ENCODE measurements at places on chromosomes 1 and 21.

GRCh38 chr1:167221738-167222610, 1.3 kb downstream of the POU2F1 start:
- DNase-seq, result peak; percentile 90

- DNase-seq, result no peak
These were observed 246.1 kb downstream of the FMN2 start for GRCh38 chr1:240337781-240338180.

DNA sequence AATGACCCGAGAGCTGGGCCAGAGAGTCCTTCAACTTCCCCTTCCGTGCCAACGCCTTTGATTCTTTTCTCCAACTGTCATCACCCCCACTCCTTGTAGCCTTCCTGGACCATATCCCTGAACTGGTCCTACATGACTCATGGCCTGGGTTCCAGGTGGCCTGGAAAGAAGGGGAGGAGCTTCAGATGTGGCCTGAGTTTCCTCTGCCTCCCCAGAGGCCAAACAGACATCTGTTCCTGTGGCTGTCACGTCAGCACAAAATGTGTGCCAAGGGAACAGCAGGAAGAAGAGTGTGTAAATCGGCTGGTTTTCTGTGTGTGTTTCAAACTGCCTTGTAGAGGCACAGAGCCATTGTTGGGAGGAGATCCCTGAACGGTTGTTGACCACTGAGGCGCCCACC, 24.9 kb upstream of the KIRREL1 start:
- no peak for DNase-seq

- DNase-seq, result no peak
These were observed 201.0 kb downstream of the NRIP1 start for GRCh38 chr21:14863745-14864210.

GRCh38 chr1:89483010-89483756, 41.4 kb upstream of the LRRC8B start:
- peak; percentile 69 for DNase-seq

GRCh38 chr1:81733480-81733879, 67.3 kb upstream of the ADGRL2 start:
- DNase-seq, result no peak

- DNase-seq, result no peak
These were observed 144.7 kb upstream of the SPATA6 start for GRCh38 chr1:48616710-48617109.

GRCh38 chr1:19936061-19936750, 12.8 kb upstream of the PLA2G2E start:
- DNase-seq, result no peak

- no peak for DNase-seq
These were observed 139.7 kb upstream of the ERRFI1 start for GRCh38 chr1:8165595-8166360.

- DNase-seq, result no peak
These were observed 165.7 kb upstream of the IRF2BP2 start for GRCh38 chr1:234775477-234776246.

GRCh38 chr1:18794561-18794960, 64.9 kb downstream of the TAS1R2 start:
- DNase-seq, result no peak

- no peak for DNase-seq
These were observed 12.6 kb upstream of the MEF2D start for GRCh38 chr1:156513185-156513584.

GRCh38 chr1:34779526-34779925, 1.5 kb upstream of the GJB3 start:
- DNase-seq, result no peak

DNA sequence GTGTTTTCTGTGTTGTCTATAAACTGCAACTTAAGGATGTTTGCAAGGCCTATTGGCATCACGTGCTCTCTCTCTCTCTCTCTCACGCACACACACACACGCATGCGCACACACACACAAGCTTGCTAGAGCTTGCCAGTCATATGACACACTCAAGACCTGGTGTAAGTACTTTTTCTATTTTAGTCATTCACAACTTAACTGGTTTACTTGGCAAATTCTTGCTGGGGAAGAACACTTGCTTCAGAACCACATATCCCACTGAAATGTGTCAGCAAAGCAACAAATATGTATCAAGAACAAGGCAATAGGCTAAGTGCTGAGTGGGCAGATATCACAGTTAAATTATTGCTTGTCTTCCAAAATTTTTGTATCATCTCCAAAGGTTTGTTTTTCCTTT, 107.8 kb downstream of the DISC1 start:
- no peak for DNase-seq

DNA sequence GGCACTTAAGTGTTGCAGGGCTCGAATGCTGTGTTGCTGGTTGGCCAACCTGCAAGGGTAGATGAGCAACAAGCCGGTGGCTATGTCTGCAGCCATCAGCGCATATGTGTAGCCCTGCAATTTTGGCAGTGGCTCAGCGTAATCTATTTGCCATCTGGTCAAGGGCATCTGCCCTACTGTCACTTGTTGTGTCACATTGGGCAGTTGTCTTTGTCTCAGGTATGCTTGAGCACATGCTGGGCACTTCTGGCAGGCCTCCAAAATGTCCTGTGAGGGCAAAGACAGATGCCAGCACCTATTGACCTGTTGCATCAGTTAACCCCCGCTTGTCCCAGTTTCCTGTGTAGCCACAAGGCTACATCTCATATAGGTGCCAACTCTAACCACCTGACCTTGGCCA, 111.8 kb downstream of the GDAP2 start:
- no peak for DNase-seq

- no peak for DNase-seq
These were observed 122.5 kb downstream of the SMYD2 start for GRCh38 chr1:214403431-214403830.

- no peak for DNase-seq
These were observed 8.1 kb downstream of the MIS18A start for GRCh38 chr21:32270748-32271147.

DNA sequence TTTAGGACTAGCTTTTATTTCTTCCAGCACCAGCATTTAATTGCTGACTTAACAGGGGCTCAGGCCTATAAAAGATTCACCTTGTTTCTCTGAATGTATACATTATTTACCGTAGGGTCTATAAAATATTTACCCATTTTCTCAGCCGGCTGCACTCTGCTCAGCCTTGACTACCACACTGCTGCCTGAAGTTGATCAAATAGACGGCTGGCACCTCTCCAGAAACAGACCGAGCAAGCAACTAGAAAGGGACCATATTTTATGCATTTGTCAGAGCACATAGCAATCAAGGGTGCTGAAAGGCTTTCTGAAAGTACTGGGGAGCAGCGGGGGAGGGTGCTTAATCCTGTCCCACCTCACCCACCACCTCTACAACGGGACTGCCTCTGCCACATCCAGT, 64.7 kb upstream of the FGGY start:
- no peak for DNase-seq

DNA sequence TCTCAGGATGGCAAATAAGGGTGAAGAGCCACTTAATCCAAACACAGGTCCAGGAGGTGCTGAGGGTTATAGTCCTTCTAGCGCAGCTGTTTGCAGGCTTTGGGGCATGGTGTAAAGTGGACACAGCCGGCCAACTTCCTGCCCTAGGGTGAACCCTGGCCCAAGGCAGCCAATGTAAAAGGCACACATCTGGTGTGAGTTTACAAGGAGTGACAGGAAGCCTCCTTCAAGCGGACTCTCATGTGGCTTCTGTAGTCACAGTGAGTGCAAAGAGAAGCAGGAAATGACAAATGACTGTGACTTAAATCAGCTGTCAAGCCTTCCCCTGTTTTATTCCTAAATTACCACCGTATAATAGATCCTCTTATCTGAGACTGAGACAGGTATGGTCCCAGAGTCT, 213.0 kb downstream of the CRB1 start:
- DNase-seq, result no peak

GRCh38 chr1:228207381-228207810, 448 bp upstream of the OBSCN start:
- DNase-seq, result no peak

- no peak for DNase-seq
These were observed 17.7 kb upstream of the METTL13 start for GRCh38 chr1:171763764-171764163.

- DNase-seq, result no peak
These were observed 15.0 kb upstream of the SDC3 start for GRCh38 chr1:30923597-30923996.

DNA sequence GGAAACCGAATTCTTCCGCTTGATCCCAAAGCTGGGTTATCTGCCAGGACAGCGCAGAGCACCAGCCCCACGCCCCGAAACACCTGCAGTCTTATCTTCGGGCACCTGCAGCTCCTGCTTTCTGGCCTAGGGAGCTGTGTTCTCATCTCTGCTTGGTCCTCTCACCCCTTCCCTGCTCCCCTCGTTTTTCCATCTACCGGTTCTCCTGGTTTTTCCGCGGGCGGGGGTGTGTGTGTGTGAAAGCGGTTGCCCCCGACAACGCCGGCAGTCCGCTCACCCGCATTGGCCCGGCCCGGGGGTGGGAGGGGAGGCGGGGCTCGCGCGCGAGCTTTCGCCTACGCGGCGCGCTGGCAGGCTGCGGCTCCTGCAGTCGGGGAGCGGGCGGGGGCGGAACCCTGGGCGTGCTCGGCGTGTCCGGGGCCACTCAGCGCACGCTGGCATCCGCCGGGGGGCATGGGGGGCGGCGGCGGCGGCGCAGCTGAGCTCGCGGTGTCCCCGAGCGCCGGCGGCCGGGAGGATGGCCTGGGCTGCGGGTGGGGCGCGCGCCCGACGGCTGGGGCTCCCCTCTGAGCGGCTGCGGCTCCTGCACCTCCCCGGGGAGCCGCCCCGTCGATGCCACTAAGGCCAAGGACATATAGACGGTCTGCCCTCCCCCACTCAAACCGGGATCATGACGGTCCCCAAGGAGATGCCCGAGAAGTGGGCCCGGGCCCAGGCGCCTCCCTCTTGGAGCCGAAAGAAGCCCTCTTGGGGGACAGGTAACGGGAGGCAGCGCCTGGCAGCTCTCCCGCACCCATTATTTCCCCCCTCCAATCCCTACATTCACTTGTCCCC, 3.2 kb downstream of the ATP8B2 start:
- peak; percentile 39 for DNase-seq

DNA sequence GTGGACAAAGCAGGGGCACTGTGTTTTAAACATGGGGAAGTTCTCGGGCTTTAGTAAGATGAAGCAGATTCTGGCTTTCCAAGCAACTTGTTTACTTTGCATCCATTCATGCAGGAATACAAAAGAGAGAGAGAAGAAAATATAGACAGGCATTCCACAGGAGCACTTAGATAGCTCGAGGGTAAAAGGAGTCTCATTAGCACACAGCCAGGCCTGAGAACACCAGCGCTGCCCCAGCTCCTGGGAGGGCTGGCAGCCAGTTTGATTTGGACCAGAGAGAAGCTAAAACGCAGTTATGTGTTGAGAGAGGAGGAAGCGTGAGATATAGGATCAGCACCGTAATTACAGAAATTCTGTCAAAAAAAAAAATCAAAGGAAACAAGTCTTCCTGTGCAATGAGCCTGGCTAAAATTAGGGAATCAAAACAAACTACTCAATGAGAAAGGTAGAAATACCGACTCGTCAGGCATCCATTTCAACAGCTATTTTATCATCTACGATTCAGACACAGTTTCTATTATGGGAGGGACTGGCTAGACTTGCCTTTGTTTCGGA, 68.2 kb downstream of the CLSTN1 start:
- no peak for DNase-seq

DNA sequence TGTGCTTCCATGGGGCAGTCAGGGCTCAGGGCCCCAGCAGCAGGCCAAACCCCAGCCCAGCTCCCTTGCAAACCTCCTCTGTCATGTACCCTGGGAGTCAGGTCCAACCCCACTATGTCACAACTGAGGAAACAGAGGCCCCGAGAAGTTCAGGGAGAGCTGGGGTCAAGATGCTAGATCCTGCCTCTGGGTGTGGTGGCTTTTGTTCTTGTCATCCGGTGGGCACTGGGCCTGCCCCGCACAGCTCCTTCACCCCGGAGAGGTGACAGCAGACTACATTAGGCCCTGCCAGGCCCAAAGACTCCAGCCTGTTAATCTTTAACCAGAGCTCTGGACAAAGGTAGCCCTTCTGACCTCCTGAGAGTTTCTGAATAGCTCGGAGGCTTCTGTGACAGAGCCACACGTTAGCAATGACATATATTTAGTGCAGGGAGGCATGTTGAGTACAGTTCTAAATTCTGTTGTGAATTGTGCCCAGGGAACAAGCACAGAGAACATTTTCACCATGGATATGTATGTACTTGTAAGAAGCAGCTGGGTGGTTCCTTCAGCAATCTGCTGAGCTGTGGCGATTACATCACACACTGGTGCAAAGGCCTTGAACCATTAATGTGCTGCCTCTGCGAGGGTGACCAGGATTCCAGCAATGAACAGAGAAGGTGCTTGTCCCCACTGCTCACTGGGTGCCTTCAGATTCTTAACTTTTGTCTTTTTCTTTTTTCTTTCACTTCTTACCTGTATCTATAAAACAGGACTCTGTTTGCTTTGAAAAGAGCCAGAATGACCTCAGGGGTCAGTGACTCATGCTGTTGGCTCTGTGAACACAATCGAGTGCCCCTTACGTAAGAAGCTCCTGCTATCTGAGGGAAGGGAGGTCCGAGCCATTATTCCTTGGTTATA, 102.8 kb downstream of the RHOU start:
- DNase-seq, result no peak

DNA sequence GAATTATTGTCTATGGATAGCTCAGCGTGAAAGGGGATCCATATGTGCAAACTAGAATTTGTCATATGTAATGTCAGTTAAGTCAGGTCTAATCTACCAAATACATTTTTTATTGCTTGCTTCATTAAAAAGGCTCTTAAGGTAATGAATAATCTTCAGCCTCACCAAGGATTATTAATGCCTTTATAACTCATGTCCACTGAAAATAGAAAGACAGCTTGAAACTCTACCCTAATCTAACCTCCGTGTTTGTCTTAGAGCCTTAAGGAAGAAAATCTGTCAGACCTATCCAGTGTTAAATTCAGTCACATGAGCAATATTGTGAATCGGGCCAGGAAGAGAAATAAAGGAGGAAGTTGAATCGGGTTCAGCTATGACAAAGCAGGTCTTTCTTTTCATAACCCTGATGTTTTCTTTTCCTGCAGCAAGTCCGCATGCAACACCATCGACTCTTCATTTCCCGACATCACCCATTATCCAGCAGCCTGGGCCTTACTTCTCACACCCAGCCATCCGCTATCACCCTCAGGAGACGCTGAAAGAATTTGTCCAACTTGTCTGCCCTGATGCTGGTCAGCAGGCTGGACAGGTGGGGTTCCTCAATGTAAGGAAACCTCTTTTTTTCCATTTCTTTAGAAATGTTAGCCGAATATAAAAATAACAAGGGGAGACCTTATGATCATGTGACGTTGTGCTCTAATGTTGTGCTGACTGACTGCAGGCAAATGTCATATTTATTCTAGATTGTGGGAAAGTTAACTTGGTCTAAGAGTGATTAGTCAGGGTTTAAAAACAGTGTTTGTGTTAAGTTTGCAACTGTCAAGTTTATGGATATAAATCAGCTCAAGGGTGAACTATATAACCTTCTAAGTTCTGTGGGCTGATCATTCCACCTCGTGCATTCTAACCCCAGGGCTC, 321.0 kb downstream of the TM2D1 start:
- DNase-seq, result no peak

Measured in NCI-H187 (cell line).